ENCODE measurements at places on chromosomes 7 and 10.

- DNase-seq, result no peak
Measured at GRCh38 chr7:143504215-143504936, 26.7 kb downstream of the TAS2R41 start.

- no peak for DNase-seq
Measured at GRCh38 chr10:98696516-98696915, 249.8 kb upstream of the HPS1 start.

DNA sequence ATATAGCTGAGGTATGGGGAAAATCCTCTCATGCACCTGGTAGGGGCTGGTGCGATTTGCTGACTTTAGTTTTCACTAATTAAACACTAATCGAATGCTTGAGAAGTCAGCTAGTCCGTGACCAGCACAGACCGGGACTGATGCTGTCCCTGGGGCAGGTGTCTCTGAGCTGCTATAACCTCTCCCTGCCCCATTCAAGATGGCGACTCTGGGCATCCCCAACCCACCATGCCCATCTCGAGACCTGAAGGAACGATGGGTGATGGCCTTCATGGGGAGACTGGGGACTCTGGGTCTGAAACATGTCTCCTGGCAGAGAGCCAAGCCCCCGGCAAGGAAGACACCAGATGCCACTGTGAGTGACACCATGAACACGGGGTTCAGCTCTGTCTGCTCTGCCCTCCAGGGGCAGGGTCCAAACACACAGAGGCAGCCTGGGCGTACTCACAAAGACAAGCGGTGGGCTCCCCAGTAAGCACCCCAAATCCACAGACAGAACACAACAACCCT lies 57.4 kb downstream of the GNA12 start:
- no peak for DNase-seq

GRCh38 chr7:44331682-44332081 lies 6.3 kb upstream of the CAMK2B start:
- DNase-seq, result no peak

GRCh38 chr10:31771331-31771831 lies 157.2 kb downstream of the ARHGAP12 start:
- no peak for DNase-seq

GRCh38 chr10:74056050-74056818 lies 58.3 kb downstream of the VCL start:
- DNase-seq, result no peak

DNA sequence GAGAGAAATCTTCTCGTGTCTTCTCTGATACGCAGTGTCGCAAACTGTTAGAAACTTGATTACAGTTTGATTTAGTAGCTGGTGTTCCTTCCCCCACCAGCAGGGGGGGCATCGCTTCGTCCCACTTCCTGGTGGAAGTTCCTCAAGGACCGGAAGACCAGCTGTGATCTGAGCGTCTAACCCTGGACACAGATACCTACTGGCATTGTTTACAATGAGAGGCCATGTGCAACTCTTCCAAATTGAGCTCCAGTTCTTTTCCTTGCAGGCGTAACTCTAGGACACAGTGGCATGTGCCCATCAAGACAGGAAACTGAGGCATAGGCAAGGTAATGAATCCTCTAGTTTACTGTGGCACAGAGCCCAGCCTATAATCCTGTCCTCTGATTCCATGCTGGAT lies 219.0 kb downstream of the CCDC3 start:
- DNase-seq, result no peak

- no peak for DNase-seq
Measured at GRCh38 chr10:83908506-83908905, 230.8 kb upstream of the GHITM start.

GRCh38 chr7:157355784-157356511 lies 19.1 kb downstream of the DNAJB6 start:
- DNase-seq, result no peak

GRCh38 chr10:63582690-63583089 lies 61.5 kb downstream of the REEP3 start:
- DNase-seq, result no peak

GRCh38 chr10:86654411-86655172 lies at the start of gene OPN4:
Gene OPN4, plus strand, starts transcription at chr10:86654547. Its CDS starts 237 bp downstream, at chr10:86654784.
- no peak for DNase-seq

- DNase-seq, result no peak
Measured at GRCh38 chr7:29884399-29885272, 78.3 kb downstream of the WIPF3 start.

DNA sequence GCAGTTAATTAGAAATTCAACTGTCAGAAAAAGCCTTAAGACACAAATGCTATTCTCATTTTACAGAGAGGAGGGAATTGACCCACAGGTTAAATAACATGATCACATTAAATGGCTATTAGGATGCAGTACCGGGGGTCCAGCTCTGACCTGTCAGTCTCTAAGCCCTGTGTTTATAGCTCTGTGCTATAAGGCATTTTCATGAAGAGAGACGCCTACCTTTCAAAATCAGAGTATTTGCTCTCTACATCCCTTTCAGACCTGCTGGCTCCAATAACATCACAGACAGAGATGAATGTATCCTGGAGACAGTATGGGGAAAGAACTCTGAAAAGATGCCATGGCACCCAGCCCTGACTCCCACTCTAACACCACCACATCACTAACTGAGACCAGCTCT lies 189.9 kb upstream of the PRSS58 start:
- DNase-seq, result no peak

DNA sequence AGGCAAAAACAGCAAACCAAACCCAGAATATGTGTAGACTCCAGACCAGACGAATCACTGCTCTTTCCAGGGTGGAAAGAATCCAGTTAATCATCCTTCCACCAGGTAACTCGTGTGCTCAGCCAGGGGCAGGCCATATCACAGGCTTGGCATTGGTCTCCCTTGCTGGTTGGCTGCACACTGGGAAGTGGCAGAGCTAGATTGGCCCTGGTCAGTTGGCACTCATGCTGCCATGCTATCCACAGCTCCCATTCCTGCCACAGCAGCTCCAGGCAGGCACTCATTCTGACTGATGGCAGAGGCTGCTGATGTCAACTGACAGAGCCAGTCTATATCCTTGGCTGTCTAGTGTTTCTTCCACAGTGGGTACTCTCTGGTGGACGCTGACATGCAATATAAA lies 9.7 kb upstream of the GDF10 start:
- DNase-seq, result no peak

DNA sequence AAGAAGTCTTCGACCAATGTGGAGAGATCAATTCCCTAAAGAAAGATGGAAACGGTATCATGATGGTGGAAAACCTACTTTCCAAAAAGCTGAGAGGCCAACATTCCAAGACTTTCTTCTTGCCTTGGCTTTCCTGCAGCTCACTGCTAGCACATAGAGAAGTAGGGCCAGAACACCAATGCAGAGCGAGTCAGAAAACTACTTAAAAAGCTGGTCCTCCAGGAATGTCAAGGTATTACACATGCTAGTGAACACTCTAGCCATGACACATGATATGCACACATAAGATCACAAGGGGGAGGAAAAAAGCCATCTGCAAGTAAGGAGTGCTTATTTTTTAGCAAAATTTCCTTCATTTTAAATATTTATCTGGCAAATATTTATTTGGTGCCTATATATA lies 22.7 kb downstream of the GPAM start:
- DNase-seq, result no peak

GRCh38 chr10:13730306-13730652 lies 143.5 kb downstream of the PRPF18 start:
- DNase-seq, result no peak

- no peak for DNase-seq
Measured at GRCh38 chr7:111090846-111091245, at the start of gene LRRN3. Gene LRRN3, plus strand, starts transcription at chr7:111091127. Its CDS starts 31,646 bp downstream, at chr7:111122773.

DNA sequence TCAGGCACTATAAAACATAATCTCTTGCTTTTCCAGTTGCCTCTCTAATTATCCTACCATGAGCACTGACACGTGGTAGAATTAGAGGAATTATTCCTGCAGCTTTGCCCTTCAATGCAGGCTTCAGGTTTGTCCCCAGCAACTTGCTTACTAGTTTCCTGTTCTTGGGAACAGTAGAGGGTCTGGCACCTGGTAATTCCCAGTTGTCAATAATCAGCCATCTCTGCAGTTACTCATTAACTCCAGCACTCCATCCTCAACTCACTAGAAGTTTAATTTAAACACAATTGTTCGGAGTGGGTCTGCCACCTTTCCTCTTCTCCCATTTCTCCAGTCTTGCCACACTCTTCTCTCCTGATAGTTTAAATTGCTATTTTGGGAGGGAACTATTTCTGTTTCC lies 324.3 kb upstream of the KIAA1217 start:
- DNase-seq, result no peak

GRCh38 chr7:150450491-150451001 lies at the start of gene GIMAP8:
Gene GIMAP8, plus strand, starts transcription at chr7:150450630. Its CDS starts 16,069 bp downstream, at chr7:150466699.
- DNase-seq, result no peak

GRCh38 chr7:101066833-101067177 lies 18.5 kb upstream of the TRIM56 start:
- DNase-seq, result no peak

DNA sequence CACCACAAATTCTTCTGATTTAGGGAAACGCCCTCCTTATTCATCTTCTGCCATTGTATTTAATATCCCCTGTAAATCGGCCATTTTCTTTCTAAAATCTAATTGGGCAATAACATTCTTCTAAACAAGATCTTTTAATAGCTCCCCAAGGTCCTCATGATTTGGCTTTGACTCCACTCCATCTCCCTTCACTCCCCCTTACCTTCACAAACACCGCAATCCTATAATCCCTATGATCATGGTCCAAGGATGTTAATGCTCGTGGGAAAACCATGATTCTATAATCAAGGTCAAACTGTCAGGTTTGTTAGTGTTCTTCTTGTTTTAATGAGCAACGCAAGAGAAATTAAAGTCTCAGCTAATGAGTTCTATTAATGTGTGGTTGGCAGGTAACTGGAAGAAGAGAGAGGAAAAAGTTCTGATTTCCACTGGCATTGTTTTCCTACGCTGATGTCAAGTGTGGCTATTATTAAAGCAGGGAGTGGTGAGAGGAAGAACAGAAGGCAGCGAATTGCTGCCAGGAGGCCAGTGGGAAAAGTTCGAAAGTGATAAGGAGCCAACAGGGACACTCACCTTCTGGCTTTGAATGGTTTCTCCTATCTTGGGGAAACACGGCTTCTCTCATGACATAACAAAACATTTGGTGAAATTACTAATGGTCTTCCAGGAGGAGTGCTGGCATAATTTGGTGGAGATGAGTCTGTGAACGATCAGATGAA lies 28.1 kb downstream of the LRRC72 start:
- DNase-seq, result no peak

GRCh38 chr10:88852327-88852726 lies 683 bp upstream of the ANKRD22 start:
- no peak for DNase-seq

DNA sequence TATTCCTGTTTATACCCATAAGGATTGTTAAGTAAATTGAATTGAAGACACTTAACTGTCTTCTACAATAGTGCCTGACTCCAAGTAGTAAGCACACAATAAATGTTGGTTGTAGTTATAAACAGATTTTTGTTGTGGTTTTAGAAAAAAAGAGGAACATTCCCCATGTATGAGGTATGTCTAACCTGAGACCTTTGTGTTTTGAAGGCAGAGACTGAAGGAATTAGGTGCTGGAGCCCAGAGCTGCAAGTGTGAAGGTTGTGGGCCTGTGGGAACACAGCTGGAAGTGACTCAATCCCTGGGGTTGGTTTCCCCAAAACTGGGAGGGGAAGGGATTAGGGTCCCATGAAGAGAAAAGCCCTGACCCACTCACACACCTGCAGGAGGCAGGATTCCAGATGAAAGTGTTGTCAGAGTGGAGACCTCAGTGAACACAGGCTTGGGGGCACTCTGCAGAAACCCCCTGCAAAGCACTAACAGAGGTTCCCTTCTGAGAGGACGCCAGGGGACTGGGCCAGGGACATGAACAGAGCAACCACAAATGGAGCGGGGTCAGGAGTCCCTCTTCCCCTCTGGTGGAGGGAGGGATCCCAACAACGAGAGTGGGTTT lies 265.1 kb upstream of the KLF14 start:
- no peak for DNase-seq

GRCh38 chr10:72337039-72337629 lies 17.6 kb downstream of the DNAJB12 start:
- DNase-seq, result peak; percentile 82

- DNase-seq, result peak; percentile 25
Measured at GRCh38 chr10:7819121-7819460, 786 bp downstream of the TAF3 start.

- DNase-seq, result no peak
Measured at GRCh38 chr7:126780993-126781392, 471.7 kb downstream of the GRM8 start.

- no peak for DNase-seq
Measured at GRCh38 chr7:11343136-11343535, 369.5 kb downstream of the PHF14 start.

DNA sequence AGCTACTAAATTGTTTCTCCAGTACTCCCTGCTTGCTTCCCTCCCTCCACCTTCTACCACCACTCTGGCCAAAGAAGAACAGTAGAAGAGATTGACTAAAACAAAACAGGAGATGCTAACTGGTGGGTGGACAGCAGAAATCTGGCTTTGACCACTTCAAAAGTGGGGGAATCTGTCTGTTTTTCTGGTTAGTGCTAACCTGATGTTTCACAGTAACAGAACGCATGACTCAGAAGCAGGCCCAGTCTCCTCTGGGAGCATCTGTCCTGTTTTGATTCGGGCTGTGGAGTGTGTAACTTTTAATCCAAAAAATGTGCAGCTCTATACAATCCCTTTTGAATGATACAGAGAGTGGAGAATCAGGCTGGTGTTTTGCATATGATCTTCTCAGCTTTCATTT lies 32.7 kb upstream of the ZNF438 start:
- DNase-seq, result no peak

GRCh38 chr7:30926313-30926712 lies 14.7 kb downstream of the AQP1 start:
- peak; percentile 16 for DNase-seq

DNA sequence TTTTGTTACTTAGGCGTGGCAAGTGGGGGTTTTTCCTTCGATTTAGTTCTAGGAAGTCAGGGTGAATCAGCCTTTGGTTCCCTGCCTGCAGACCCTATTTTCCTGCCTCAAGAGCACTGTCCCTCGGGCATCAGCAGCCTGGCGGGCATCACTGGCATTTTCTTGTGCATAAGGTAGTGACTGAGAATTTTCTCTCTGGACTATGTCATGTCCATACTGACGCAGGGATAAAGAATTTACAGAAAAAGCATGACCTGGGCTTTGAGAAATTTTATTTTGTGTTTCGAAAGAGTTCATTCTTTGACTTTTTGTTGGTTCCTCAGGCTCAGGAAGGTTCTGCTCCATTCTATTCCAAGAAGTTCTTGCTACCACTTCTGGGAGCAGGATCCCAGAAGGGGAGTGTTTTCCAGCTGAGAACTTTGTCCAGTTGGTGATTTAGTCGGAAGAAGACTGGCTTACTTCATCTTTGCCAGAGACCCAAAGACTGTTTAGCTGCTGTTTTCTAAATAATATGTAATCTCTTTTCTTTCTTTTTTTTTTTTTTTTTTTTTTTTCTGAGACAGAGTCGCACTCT lies 213.9 kb upstream of the SH2B2 start:
- DNase-seq, result no peak

DNA sequence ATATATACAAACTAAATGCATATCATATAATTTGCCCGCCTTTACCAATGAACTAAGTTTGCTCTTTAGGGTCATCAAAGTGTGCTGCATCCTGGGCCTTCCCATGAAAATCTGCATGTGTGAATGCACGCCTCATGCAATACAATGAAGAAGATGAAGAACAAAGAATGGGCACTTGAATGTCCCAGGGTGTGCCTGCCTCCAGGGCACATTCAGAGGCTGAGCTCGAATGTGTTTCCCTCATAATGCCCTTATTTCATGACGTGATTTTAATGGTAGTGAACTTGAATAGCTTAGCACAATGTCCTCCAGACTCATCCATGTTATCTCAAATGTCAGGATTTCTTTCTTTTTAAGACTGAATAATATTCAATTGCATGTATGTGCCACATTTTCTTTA lies 824.9 kb downstream of the TNS3 start:
- no peak for DNase-seq

GRCh38 chr7:157568106-157568769 lies 231.4 kb downstream of the DNAJB6 start:
- no peak for DNase-seq
